ENCODE measurements at places on chromosomes 7 and 10.

DNA sequence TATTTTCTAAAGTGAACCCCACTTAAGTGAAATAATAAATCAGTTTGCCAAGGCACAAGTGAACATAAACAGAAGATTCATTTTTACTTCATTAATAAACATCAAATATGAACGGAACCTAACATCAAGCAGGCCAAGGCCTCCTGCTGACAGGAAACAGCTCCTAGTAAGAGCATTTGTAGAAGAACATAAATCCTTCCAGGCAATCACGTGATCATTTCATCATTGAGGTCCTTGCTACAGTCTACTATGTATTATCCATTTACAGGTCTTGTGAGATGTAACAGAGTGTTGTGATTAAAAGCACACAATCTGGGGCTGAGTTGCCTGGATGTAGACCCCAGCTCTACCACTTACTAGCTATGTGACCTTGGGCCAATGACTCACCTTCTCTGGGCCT is 70.6 kb downstream of the CALD1 start:
- DNase-seq: no peak

GRCh38 chr7:26329520-26330255 is 38.0 kb downstream of the SNX10 start:
- no peak for DNase-seq

DNA sequence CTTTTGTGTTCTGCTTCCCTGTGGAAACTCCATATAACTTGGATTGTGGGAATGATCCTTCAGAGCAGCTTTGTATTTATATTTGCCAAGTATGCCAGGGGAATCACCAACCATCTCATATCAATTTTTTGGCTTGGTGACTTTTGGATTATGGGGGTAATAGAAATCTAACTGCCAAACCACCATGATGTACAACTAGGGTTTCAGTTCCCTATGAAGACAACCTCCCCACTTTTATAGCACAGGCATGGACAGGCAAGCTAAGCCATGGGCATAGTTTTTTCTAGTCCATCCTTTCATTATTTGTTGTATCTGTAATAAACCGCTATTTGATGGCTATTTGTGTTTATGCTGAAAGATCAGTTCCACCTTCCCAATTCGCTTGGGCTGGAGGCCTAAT is 17.7 kb downstream of the NPY start:
- DNase-seq: no peak

- no peak for DNase-seq
Measured at GRCh38 chr10:13627459-13628310, 40.9 kb downstream of the PRPF18 start.

- DNase-seq: no peak
Measured at GRCh38 chr7:47241112-47242065, 340.5 kb downstream of the TNS3 start.

DNA sequence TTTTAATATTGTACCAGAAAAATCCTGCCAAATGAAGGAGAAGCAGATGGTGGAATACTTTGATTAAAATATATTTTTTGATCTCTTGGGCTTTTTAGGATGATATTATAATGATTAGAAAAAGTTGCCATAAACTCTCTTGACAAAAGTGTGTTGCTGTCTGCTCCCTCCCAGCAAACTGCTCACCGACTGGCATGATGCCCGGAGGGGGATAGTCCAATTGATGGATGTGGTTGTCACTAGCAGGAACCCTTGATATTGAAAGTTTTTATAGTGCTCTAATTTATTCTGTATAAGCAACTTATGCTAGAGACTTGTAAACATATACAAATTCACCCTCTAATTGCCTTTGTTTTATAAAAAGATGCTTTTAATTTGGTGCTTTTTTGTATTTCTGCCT is 114.0 kb downstream of the DNAH11 start:
- DNase-seq: no peak

DNA sequence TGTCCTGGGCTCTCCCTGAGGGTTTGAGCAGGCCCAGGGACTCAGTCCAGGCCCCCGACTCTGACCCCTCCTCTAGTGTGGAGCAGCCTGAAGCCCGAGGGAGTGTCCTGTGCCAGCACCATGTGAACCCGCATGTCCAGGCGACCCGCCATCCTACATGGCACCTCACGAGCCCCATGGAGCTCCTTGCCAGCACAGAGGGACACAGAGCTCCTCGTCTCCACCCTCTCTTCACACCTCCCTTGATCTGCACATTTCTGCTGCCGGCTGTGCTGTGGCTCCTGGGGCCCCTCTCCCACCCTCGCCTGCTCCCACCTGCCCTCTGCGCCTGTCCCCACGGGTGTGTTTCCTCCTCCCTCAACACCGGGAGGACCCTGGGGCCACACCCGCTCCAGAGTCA is 103.5 kb downstream of the ADARB2 start:
- no peak for DNase-seq

GRCh38 chr7:39249635-39250152 is 272.0 kb downstream of the POU6F2 start:
- DNase-seq: no peak

- DNase-seq: peak; percentile 39
Measured at GRCh38 chr10:33008499-33009243, 50.6 kb upstream of the ITGB1 start.

DNA sequence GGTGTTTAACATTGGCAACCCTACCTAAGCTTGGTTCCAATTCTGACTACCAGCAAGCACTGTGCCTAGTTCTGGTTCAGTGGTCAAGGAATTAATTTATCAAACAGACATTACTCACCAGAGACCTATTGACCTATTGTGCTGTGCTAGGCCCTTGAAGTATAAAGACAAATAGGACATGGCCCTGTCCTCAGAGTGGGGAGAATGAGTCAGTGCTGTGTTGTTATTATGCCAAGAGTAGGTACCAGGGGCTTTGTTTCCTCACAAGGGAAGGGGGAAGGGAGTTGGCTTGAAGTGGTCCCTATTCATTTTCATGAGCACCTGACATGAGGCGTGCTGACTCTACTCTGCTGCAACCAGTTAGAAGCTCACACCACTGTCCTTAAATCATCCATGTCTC is 62.6 kb upstream of the PLPP4 start:
- DNase-seq: no peak

GRCh38 chr10:114239117-114239993 is at the start of gene VWA2:
VWA2 (plus strand) TSS chr10:114239254; CDS start chr10:114248714, 9,460 bp downstream.
- DNase-seq: no peak

DNA sequence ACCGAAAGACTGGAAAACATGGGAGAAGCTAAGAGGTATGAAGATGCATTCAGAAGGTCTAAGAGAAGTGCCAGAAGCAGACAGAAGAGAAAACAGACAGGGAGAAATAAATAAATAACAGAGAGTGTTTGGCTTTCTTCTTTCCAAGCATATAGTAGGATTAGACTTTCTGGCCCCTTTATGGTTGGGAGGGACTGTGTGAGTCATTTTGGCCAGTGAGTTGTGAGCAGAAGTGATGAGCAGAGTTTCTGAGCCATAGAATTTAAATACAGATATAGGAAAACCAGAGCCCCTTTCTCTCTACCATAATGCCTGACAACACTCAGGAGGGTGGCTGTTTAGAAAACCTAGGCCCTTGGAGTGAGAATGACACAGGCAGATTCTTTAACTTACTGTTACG is 171.0 kb downstream of the PPP1R17 start:
- DNase-seq: no peak

DNA sequence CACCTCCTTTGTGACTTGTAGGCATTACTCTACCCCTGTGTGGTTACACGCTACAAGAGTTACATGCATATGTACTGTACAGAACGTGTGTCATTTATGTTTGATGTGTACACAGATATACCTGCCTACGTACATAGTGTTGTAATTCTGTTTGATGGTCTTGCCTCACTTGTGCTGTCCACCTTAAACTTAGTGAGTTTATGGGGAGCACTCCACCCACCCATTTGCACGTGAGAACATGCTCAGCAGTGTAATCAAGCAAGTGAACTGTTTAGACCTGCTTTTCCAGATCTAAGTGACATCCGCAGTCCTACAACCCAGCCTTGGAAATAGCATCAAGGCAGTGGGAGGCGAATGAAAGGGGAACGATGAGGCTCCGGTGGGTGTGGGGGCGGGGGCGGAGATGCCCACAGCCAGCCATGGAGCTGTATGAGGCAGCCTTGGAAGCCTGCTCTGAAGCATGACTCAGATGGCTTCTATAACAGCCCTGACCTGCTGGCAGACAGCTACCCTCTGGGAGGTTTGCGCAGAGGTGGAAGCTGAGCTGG is 52.1 kb downstream of the SUFU start:
- DNase-seq: no peak

- no peak for DNase-seq
Measured at GRCh38 chr10:108303149-108303548, 1138.6 kb upstream of the SORCS1 start.

DNA sequence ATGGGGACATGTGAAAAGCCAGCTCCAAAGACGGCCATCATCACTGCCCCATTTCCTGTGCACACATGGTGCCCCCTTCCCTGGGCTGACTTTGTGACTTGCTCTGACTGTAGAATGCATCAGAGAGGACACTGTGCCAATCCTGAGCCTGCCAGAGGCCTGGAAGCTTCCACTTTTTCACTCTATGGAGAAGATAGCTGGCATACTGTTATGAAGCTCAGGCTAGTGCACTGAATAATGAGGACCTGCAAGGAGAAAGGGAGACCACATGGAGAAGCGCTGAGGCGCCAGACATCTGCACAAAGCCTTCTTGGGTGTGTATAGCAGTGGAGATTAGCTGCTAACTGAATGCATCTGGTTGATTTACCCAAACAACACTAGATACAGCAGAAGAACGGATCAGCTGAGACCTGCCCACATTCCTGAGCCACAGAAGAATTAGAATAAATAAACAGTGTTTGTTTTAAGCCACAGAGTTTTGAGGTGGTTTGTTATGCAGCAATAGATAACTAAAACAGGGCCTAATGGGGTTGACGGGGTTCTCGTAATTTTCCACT is 58.9 kb upstream of the C10orf90 start:
- DNase-seq: no peak

DNA sequence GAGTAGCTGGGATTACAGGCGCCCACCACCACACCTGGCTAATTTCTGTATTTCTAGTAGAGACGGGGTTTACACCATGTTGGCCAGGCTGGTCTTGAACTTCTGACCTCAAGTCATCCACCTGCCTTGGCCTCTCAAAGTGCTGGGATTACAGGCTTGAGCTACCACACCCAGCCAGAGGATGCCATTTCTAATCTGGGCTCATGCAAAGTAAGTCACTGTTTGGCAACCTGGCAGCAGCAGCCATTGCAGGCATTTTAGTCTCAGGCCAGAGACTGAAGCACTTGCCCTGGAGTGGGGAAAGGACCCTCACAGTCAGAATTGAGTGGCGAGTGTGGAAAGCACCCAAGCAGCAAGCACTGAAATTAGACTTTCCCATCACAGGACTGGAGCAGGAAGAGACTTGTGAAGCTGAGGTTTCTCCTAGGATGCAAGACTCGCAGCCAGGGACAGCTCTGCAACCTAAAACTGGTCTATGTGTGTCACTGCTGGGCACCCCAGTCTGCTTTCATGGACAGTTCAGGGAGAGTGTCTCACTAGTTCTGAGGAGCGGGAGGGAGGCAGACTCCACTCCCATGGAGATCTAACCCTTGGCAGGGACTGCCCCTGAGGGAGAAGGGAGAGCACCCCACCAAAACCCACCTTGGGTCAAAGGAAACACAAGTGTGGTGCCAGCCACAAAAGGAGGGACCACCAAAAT is 27.6 kb downstream of the SNX13 start:
- no peak for DNase-seq

DNA sequence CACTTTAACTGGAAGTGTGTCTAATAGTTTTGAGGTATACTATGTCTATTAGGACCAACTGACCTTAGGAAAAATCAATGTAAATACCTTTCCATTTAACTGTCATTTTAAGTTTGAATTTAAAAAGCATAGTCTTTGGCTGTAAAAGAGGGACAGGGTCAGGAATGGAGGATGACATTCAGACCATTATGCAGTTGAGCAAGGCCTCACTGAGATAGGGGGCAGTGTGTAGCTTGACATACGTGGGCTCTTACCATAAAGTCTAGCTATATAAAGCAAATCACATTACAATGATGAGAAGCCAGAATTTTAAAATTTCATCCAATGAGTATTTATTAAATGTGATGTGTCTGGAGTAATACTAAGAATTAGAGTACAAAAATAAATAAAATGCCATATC is 17.9 kb downstream of the PALS2 start:
- DNase-seq: no peak

DNA sequence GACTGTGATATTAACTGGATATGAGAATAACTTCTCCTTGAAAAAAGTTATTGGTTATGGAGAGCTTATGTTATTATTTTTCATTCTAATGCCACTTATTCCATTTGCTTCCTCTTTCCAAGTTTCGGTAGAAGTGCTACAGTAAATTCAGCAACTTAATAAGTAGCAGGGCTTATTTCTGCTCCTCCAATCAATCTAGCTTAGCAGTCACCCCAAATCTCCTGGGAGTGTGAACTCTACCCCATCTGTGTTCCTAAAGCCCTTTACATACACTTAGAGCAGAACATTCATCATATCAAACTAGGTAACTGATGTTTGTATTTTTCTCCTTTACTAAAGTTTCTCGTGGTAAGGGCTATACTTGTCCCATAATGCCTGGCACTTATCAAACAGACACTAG is 8.7 kb downstream of the ARL3 start:
- no peak for DNase-seq

GRCh38 chr10:129467359-129468064 is 471 bp downstream of the MGMT start:
- no peak for DNase-seq

DNA sequence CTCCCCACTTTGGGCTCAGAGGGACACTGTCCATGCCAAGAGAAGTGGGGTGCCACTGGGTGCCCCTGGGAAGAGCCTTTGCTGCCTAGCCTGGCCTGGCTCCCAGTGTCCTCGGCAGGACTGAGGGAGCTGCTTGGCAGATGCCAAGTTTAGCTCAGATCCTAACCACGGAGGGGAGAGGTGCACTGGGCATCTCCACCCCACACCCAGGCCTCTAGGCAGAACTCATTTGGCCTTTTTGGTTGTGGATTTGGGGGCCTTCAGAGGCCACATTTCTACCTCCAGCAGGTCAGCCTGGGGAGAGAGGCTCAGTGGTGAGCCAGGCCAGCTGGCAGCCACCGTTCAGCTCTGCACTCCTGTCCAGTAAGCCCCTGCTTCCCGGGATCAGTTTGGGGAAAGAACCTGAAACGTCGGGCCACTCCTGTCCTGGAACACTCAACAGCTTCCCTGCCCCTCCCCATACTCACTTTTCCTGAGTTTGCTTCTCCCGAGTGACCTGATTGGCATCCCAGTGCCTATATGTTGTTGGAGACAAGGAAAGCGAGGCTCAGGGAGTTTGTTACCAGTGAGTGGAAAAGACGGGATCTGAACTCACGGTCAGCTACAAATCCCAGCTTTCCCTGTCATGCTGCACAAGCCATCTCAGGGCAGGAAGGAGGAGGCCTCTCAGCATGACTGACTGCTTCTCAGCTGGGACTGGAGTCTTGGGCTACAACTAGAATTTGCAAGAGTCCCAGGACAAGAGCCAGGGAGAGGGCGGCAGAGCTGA is 11.2 kb upstream of the CXCL12 start:
- no peak for DNase-seq
